Activated T-helper 2 cell treated with anti-CD3 and anti-CD28 coated beads, Interferon-gamma antibody, Interleukin-2, Interleukin-4, amounts not matched to agents 10 μg/mL and 5 μg/mL and 100 μg/mL, durations not matched to agents 14 hours and 24 hours and 36 hours (primary cell): ENCODE measurements at places on chromosomes 11 and 22. TPM values are rescaled to one million over a fixed set of nuclear protein-coding genes. Genes with fewer than 3 reads are reported as not detected.

DNA sequence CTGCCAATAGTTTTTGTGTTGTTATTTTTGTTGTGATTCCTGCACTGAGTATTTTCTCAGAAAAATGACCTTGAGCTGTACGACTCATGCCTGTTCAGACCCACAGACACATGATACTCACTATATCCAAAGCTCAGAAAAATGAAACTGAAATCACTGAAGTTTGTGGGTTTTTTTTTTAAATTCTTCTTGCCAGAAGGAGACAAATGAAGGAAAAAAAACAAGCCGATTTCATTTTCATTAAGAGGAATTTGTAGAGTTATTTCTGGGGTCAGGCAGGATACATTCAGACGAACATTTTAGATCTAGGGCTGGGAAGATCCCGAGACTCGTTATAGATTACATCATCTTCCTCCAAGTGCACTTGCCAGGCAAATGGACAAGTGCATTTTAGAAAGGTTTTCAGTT lies 60.4 kb downstream of the BMAL1 start:
- DNase-seq: no peak

DNA sequence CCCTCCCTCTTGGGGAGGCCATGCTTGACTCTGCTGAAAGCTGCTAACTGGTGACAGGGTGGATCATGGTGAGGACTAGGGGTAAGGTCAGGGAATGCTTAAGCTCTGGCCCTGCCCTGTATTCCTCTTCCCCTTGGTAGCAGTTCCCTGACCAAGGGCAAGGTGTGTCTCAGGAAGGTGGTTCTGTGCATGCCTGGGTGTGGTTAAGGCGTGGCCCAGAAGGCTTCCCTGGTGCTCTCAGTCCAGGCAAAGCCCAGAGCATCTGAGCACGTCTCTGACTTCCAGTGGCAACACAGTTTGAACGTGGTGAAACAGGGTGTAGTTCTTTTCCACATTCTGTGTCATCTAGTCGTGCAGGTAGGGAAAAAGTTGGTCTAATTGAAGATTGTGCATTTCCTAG lies 53.1 kb upstream of the HORMAD2 start:
- no peak for DNase-seq

- no peak for DNase-seq
Observed at GRCh38 chr11:109762546-109762945, 330.6 kb upstream of the ZC3H12C start.

- DNase-seq: no peak
Observed at GRCh38 chr11:38130514-38130913, 1532.5 kb upstream of the RAG2 start.

GRCh38 chr22:19997561-19998231 lies 18.9 kb downstream of the ARVCF start:
- no peak for DNase-seq

GRCh38 chr11:69131644-69132300 lies 24.0 kb upstream of the SMIM38 start:
- no peak for DNase-seq

DNA sequence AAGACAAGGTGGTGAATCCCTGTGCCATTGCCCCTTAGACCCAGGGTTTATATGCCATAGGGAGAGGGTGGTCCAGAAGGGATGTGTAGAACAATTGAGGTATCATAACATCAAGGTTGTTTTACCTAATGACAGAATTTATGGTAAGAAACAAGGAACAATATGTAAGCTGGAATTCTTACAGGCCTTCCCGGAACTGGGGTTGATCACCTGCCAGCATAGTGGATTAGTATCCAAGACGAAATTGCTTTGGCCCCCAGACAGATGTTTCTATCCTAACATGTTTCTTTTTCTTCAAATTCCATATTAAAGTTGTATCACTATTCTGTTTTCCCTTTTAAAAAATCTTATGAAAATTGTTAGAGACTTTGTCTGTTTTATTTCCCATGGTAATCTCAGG lies 343.8 kb upstream of the ANO3 start:
- no peak for DNase-seq

GRCh38 chr11:20159466-20160381 lies 551 bp downstream of the DBX1 start:
- no peak for DNase-seq

GRCh38 chr11:35313066-35313759 lies 106.1 kb downstream of the SLC1A2 start:
- DNase-seq: no peak

DNA sequence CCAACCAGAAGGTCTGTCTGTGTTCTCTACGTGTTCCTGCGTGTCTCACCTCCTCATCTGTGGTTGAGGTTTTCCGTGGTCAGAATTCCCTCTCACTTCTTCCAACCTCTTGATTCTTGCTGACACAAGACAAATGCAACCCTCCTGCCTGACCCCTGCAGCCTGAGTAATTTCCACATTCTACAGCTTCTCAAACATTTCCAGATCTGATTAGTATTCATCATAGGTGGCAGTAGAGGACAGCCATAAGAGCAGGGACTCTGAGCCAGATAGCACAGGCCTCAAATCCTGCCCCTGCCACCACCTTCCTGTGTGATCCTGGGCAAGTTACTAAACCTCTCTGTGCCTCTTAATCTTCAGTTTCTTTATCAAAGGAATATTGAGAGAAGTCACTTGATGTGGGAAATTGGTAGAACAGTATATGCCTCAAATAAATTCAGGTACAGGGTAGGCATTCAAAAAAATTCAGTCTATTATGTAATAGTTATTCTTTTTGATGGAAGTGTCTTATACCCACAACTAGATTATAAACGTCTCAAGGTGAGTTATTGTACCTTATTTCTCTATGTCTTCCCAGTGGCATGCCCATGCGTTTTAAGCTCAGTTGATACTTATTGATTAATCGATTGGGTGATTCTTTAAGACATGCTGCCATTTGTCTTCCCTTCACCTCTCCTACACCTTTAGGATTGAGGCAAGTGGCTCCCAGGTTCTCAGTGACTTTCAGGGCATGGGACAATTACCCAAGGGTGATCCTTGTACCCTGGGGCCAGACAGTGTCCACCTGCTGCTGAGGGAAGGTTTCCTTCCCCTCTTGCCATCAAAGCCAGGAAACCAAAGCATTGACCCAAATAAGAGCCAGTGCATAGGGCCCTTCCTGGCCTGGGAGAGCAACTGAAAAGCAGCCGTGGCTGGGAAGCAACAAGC lies 19.6 kb downstream of the POU2AF1 start:
- DNase-seq: no peak

DNA sequence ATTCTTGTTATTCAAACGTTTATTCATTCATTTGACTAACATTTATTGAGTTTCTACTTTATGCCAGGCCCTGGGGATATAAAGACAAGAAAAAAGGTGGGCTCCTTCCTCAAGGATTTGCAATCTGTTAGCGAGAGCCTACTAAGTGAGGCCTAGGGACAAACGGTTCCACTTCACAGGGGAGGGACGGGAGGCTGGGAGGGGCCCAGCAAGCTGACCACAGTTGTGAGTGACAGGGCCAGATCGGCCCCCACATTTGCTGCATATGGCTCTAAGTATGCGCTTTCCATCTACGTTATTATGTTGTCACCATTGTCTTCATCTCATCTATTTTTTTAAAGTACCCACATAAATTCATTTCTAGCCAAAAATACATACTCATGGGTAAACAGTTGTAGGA lies 271.1 kb downstream of the BUD13 start:
- DNase-seq: no peak

DNA sequence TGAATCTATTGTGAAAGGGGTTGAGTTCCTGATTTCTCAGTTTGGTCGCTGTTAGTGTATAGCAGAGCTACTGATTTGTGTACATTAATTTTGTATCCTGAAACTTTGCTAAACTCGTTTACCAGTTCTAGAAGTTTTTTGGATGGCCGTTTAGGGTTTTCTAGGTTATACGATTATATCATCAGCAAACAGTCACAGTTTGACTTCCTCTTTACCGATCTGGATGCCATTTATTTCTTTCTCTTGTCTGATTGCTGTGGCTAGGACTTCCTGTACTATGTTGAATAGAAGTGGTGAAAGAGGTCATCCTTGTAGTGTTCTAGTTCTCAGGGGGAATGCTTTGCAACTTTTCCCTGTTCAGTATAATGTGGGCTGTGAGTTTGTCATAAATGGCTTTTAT lies 24.6 kb upstream of the OOSP4B start:
- DNase-seq: no peak

- DNase-seq: no peak
Observed at GRCh38 chr11:75152090-75152489, 1.2 kb downstream of the SLCO2B1 start.

DNA sequence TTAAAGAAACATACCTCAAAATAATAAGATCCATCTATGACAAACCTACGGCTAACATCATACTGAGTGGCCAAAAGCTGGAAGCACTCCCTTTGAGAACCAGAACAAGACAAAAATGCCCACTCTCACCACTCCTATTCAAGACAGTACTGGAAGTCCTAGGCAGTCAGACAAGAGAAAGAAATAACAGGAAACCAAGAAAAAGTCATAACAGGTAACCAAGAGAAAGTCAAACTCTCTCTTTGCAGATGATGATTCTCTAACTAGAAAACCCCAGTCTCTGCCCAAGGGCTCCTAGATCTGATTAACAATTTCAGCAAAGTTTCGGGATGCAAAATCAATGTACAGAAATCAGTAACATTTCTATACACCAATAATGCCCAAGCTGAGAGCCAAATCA lies 35.6 kb downstream of the TMEM123 start:
- DNase-seq: no peak

DNA sequence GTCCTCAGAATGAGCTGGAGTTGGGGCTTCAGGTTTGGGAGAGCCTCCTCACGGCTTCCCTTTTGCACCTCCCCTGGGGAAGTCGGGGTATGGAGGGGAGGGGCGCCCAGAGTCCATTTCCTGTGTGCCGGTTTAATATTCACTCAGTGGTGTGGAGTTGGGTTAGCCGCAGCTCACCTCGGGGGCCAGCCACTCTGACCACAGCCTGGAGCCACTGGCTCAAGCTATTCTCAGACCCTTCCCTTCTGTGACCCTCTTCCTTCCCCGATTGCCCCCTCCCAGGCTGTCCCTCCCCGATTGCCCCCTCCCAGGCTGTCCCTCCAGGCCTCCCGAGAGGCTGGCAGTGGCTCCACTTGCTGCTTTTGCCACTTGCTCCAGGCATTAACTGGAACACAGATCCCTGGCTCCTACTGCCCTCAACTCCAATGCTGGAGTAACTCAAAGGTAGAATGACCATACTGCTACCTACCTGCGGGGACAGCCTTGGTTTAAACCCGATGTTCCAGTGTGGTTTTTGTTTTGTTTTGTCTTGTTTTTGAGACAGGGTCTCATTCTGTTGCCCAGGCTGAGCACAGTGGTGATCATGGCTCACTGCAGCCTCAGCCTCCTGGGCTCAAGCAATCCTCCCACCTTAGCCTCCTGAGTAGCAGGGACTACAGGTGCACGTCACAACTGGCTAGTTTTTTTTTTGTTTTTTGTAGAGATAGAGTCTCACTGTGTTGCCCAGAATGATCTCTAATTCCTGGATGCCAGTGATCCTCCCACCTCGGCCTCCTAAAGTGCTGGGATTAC lies 29.3 kb downstream of the RPUSD4 start:
- no peak for DNase-seq

DNA sequence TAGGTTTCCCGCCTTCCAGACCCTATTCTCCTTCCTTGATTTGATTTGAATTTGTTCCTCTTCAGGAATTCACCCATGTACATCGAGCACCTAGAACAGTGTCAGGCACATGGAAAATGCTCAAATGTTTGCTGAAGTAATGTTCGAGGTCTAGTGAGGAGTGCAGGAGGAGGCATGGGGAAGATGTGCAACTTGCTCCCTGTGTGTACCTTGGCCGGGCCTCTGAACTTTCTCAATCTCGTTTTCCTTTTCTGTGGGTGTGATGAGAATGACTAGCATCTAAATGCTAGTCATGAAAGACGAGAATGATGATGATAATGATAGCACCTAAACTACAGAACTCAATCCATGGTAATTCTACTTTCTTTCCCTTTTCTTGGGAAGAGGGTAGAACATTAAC lies 279.1 kb upstream of the PLET1 start:
- DNase-seq: no peak

DNA sequence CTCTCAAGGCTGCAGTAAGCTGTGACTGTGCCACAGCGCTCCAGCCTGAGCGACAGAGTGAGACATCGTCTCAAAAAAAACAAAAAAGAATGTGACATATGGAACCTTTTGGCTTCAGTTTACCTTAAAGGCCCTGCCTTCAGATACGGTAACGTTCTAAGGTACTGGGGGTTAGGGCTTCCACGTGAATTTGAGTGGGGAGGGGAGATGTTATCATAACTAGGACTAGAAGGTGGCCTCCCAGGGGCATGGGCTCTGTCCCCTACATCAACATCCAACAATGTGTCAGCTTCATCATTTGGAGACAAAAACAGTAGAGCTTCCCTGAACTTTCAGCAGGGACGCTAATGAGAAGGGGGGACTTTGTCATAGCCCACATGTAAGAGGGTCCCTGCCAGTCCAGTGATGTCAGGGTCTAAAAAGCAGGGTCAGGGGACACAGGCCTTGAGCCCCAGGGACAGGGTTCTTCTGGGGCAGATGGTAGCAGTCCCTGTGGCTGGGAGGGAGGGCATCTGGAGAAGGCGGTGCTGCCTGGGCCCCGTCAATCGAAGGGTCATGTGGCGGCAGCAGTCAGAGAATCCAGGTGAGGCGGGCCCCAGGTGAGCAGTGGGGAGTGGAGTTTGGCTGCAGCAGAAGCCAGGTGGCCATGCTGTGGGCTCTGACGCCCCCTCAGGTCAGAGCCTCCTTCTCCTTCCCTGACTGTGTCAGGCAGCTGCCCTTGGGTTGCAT lies 79.8 kb downstream of the BCR start:
- no peak for DNase-seq

- no peak for DNase-seq
Observed at GRCh38 chr11:111792955-111793500, 26.8 kb upstream of the PPP2R1B start.

DNA sequence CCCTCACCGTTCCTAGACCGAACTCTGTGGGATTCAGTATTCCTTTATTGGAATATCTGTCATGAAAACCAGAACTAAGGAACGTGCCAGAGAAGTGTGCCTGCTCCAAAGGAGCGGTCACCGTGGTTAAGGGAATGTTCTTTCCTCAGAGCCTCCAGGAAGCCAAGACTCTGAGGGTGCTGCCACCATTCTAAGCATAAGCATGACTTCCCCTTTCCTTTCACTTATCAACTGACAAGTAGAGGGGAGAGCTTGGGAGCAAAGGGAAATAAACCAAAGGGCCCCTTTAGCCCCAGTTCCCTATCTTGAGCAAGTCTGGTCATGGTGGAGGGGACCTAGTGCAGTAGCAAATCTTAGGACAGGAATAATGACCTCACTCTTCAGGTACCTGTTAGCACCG lies 26.8 kb downstream of the CTR9 start:
- DNase-seq: no peak

DNA sequence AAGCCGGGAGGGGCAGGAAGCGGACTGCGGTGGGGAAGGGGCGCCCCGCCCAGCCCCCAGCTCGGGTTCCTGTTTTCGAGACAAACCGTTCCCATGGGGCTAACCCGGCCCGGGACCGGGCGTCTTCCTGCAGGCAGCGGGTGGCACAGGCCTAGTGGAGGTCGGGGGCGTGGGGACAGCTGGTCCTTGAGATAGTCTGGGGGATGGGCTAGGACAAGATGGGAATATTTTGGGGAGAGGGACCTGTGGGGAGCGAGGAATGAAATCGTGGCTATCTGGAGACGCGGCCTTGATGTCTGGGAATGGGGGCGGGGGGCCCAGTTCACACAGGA lies 1.2 kb upstream of the RASGRP2 start:
- DNase-seq: peak; percentile 88

Gene LDHAL6A
- total RNA-seq: not detected in 2 replicates

Gene TRMT112
- total RNA-seq: 290 and 291 TPM in 2 replicates

Gene SPI1
- total RNA-seq: 0.11 TPM in 1 of 2 replicates, not detected in the other

Gene RAB36
- total RNA-seq: not detected in 2 replicates

Gene FJX1
- total RNA-seq: 0.09 TPM in 2 replicates

Gene P2RX6
- total RNA-seq: 0.07 TPM in 1 of 2 replicates, not detected in the other

Gene CKAP5
- 127 and 136 TPM in 2 replicates for total RNA-seq

Gene KRTAP5-9
- not detected in 2 replicates for total RNA-seq

Gene RASL10A
- 0.46 and 0.52 TPM in 2 replicates for total RNA-seq

Gene SMTNL1
- not detected in 2 replicates for total RNA-seq
